ENCODE measurements at places on chromosomes 3 and 15.
A peak's percentile ranks its signal among the peaks of the same experiment; 100 is the strongest.

- H3K36me3 ChIP-seq: no peaks in the 10 kb centered on the region
- no peak for DNase-seq
- H3K27ac ChIP-seq: no peak overlapping the region
- no peaks in the 10 kb centered on the region for H3K27me3 ChIP-seq
- H3K4me3 ChIP-seq: no peak overlapping the region
Measured at GRCh38 chr3:14649466-14649865, 2.1 kb upstream of the CCDC174 start.

DNA sequence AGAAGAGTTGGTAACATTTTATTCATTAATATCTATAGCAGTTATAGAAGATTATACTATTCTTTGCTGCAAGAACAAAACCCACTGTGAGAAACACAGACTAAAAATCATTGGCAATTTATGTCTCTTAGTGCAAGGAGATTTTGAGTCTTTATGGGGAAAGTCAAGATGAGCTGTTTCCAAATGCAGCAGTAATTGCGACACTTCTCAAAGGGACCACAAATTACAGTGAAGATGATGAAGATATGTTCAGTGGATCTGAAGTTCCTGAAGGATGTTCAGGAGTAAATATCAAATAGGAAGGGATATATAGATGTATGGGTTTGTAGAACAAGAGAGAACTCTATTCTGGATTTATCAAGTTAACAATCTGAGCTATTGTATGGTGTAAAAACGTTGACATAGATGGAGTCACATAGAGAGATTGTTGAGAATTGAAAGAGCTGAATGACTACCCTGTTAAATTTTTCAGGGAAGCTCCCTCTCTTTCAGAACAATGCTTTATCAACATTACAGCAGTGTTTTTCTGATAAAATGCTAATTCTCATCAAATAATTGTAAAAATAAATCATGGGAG, 71.8 kb downstream of the DTWD1 start:
- no peak overlapping the region for H3K27ac ChIP-seq
- H3K36me3 ChIP-seq: no peaks in the 10 kb centered on the region
- H3K4me1 ChIP-seq: no peaks in the 10 kb centered on the region
- H3K4me3 ChIP-seq: no peak overlapping the region

- H3K27ac ChIP-seq: peak overlapping the region; percentile 97
- DNase-seq: no peak
- H3K4me1 ChIP-seq: peaks cover 31% of the 10 kb centered on the region
- H3K27me3 ChIP-seq: no peaks in the 10 kb centered on the region
- no peak overlapping the region for H3K4me3 ChIP-seq
Measured at GRCh38 chr3:37457378-37458065, 283.1 kb upstream of the LRRFIP2 start.

DNA sequence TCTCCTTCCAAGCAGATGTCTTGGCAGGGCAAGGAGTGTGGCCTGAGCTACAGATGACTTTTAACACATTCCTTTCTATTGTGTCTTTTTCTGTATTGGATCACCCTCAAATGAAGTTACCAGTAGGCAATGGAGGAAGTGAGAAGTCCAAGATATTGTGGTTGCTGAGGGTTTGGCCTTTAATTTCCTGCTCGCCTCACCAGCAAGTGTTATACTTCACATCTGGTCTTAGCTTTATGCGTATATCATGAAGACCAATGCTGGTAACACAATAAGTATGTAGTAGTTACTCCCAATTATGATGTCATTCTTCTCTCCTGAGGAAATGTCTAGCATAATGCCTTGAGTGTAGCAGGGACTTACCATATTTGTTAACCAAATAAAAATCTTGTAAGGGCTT, 179.9 kb downstream of the ZIC1 start:
- H3K4me3 ChIP-seq: no peak overlapping the region
- H3K27me3 ChIP-seq: no peaks in the 10 kb centered on the region
- H3K36me3 ChIP-seq: no peaks in the 10 kb centered on the region
- no peak overlapping the region for H3K27ac ChIP-seq
- no peaks in the 10 kb centered on the region for H3K4me1 ChIP-seq
- DNase-seq: no peak
